Activated T-cell treated with anti-CD3 and anti-CD28 coated beads for 48 hours (primary cell): ENCODE measurements at places on chromosomes 6 and 20.

- no peak for DNase-seq
Observed at GRCh38 chr20:52899041-52899608, 73.0 kb upstream of the TSHZ2 start.

- no peak for DNase-seq
Observed at GRCh38 chr6:23503173-23503572, 622.8 kb upstream of the NRSN1 start.

DNA sequence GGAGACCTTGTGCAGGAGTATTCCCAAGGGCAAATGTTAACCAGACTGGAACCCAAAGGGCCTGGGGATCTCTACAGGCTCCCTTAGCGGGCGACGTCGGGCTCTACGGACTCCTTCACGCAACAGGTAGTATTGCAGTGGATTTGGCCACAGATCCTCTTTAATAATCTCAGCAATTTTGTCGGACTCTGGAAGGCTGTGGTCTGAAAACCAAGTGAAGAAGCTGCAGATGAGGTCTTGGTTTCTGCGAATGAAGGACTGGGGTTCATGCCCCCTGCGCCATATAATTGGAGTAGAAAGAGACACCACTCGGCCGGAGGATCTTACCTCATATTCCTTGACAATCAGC is 1.3 kb downstream of the TSPYL1 start:
- no peak for DNase-seq

DNA sequence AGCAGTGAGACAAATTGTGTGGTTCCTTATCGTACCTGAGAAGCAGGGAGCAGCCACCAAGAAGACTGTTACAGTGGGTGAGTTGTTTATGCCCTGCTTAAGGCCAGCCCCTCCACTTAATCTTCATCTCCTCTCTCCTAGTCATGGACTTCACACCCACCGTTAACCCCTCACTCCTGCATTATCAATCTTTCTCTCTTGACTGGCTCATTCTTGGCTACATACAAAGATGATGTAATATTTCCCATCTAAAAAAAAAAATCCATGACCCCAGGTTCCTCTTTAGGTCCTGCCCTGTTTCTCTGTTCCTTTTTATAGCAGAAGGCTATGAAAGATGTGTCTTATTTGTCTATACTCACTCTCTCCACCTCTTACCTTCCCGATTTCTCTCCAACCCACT is 72.4 kb downstream of the SHLD1 start:
- DNase-seq = no peak

DNA sequence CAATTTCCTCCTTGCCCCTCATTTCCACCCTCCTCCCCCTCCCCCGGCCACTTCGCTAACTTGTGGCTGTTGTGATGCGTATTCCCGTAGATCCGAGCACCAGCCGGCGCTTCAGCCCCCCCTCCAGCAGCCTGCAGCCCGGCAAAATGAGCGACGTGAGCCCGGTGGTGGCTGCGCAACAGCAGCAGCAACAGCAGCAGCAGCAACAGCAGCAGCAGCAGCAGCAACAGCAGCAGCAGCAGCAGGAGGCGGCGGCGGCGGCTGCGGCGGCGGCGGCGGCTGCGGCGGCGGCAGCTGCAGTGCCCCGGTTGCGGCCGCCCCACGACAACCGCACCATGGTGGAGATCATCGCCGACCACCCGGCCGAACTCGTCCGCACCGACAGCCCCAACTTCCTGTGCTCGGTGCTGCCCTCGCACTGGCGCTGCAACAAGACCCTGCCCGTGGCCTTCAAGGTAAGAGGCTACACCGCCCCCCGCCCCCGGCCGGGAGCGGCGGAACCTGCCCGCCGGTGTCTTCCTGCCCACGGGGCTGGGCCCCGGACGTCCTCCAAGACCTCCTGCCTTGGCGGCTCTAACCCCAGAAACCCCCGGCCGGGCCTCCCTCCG is 44.9 kb upstream of the SUPT3H start:
- peak; percentile 45 for DNase-seq

- no peak for DNase-seq
Observed at GRCh38 chr20:40668449-40669228, 20.4 kb downstream of the MAFB start.

GRCh38 chr6:138863321-138863720 is 67.4 kb downstream of the ECT2L start:
- DNase-seq = no peak

DNA sequence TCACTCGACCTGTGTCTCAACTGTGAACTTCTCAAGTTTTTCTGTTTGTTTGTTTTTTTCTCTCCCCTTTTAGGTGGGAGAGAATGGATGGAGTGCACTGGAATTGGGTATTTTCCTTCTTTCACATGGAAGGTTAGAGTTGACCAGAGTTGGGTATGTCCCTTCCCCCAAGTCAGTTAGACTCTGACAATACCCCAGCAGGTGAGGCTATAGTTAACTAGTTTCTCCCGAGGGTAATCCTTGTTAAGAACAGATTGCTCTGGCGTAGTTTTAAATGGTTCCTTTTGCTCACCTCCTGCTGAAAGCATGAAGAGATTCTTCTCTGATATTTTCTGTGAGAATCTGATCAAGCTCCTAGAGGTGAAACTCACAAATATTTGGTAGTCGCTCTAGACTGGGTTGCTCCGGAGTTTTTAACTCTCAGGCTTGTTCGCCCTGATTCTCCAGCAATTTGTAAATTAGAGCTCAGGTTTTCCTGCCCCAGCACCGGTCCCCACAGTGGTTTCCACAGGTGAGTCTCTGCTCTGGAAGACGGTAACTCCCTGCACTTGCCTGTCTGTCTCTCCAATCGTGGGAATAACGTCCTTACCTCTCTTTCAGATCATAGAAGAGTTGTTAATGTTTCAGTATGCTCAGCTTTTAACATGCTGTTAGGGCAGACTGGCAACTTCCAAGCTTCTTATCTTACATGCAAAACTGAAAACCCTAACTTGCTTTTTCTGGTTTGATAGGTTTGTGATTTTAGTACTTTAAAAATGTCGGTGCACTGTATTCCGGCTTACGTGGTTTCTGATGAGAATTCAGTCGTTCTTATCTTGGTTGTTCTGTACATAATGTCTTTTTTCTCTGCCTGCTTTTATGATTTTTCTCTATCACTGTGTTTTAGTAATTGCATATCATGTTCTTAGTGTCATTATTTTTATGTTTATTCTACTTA is 111.2 kb upstream of the HIVEP1 start:
- DNase-seq = no peak

DNA sequence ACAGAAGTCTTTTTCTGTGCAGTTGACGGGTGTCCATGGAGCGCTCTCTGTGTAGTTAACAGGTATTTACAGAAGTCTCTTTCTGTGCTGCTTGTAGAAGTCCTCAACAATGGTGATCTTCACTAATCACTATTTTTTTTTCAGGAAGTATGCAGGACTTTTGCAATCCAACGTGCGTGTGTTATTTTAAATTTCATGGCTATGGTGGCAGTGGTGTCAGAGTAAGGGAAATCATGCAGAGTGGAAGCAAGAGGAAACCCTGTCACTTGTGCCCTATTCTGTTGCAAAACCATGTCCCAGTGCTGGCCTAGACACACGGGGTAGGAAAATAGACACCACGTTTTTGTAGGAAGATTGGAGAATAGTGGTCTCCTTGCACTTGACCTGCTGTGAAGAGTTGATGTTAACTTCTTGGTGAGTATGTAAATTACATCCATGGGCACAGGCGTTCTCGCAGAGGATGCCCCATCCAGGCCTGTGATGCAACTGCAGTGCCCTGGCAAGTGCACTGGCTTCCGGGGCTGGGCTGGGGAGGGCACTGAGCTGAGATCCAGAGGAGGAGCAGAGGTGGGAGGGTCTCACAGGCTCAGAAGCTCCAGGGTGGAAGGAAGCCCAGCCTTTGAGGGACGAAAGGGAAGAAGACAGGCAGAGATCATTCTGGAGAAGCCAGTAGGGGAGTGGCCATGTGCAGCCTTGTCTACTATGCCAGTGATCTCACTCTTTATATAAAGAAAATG is 146.5 kb downstream of the SYCP2 start:
- no peak for DNase-seq

DNA sequence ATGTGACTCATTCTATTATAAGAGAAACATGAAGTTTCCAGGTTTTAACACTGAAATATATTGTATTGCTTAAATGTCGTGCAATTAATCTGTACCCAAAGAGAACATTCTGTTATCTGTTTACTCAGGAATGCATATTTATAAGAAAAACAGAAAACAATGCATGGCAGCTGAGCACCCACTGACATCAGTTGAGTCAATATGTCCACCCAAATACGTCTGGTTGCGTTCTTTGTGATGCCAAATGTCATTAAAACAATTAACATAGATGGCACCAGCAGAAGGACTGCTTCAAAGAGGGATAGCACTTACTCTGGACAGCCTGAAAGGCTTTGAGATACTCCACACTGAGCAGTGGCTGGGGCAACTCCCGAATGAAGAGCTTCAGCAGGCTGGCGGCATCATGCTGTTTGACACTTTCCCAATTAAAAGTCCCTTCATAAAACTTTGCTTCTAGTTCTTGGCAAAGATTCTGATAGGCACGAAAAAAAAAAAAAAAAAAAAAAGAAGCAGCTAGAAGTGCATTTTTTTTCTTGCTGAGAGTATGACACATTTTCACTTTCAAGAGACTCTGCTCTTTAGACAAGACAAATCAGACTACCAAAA is 102.3 kb downstream of the ARHGAP18 start:
- no peak for DNase-seq

GRCh38 chr6:84583784-84584183 is 180.6 kb downstream of the TBX18 start:
- no peak for DNase-seq

- no peak for DNase-seq
Observed at GRCh38 chr6:378958-379409, 12.6 kb upstream of the IRF4 start.

- DNase-seq = no peak
Observed at GRCh38 chr20:4730780-4731179, 9.1 kb downstream of the PRND start.

DNA sequence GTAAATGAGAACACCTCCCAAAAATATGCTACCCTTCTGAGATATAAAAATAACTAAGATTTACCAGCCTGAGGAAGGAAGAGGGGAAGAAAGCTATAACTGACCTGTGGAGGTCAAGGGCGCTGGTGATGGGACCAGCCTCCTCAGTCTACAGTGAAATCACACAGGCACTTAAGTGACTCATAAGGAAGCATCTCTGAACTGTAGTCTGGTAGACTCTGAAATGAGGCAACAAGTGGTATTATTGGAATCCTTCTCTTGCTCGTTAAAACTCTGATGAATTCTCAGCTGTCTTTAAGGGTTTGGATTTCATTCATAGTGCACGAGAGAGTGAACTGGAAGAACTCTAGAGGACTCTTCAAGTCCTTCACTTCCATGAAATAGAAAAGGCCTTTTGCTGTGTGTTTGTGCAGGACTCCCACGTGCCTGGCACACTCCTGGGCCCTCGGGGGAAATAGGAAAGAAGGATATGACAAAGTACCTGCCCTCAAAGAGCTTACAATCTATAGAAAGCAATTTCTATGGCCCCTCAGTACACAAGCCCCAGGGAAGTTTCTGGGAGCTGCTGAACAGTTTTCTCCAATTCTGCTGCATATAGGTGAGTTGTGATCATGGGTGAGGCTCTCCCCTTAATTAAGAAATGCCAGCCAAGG is 231.8 kb upstream of the RREB1 start:
- no peak for DNase-seq

- DNase-seq = no peak
Observed at GRCh38 chr20:63216849-63217471, 1.0 kb upstream of the YTHDF1 start.

- DNase-seq = no peak
Observed at GRCh38 chr6:31588871-31589650, 3.0 kb downstream of the LST1 start.

GRCh38 chr6:13044390-13044789 is 283.9 kb downstream of the TBC1D7 start:
- DNase-seq = no peak

- no peak for DNase-seq
Observed at GRCh38 chr6:6892744-6893583, 214.8 kb upstream of the RREB1 start.

DNA sequence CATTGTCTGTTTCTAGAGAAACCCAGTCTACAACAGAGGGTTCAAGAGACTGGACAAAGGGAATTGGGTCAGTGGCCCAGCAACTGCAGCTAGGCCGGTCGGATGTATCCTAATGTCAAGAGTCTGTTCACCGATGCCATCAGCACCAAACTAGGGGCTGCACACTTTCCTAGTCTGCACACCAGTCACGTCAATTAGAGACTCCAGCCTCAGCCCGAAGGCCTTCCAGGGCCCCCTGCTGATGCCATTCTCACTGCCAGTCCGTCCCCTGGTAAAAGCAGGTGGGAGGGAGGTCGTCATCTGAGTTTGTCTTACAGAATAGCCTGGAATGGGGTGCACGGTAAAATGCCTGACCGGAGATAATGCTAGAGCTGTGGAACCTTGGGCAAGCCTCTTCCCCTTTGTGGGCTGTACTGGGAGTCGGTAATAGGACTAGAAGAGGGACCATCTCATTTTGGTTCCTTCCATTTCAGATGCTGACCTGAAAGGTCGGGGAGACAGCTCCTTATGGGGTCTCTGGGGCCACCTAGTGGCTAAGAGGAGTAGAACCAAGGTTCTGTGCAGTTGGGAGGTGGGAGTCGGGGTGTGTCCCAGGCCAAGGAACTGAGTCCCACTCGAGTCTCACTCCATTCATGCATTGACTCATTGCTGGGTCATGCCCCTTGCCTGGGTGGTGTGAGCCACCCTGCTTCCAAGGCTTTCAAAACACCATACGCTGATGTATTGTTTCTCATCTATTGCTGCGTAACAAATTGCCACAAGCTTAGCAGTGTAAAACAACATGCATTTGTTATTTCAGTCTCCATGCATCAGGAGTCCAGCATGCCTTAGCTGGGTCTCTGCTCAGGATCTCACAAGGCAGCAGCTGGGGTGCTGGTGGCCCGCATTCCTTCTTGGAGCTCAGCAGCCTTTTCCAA is 5.1 kb downstream of the SOX12 start:
- no peak for DNase-seq

- DNase-seq = no peak
Observed at GRCh38 chr6:152356016-152356415, 281.1 kb downstream of the SYNE1 start.

DNA sequence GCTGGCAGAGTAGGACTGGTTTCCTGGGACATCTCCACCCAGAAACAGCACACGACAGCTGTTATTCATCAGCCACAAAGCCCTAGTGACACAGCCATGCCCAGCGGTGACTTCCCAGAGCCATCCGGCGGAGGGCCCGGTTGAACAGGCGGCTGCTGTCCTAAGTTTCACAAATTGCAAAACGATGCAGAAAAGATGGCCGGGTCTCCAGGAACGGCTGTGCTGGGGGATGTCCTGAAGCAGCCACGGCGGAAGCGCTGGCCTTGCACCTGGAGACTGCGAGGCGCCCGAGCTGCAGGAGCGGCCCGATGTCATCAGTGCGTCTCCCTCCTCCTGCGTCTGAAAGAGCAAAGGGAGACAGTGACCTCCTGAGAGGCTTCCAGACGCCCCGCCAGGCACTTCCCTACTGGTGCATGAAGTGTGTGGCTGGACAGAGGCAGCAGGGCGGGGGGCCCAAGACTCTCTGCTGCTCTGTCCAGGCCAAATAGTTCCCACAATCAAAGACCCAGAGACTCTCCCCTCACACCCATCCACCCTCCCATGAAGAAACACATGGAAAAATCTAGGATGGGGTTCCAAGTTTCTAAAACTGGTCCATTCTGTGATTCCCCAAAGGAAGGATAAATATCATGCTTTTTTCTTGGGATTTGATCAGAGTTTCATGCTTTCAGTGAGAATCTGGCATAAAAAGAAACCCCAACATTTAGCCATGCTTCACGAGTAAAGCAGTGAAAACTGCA is 44.0 kb downstream of the SSR1 start:
- no peak for DNase-seq
